GM12878 (cell line): ENCODE measurements at places on chromosomes 16 and 17.

- DNase-seq, result no peak
Measured at GRCh38 chr16:2432286-2432685, 3.0 kb downstream of the CCNF start.

GRCh38 chr17:34613064-34614019 is 34.0 kb downstream of the TMEM132E start:
- DNase-seq, result no peak

DNA sequence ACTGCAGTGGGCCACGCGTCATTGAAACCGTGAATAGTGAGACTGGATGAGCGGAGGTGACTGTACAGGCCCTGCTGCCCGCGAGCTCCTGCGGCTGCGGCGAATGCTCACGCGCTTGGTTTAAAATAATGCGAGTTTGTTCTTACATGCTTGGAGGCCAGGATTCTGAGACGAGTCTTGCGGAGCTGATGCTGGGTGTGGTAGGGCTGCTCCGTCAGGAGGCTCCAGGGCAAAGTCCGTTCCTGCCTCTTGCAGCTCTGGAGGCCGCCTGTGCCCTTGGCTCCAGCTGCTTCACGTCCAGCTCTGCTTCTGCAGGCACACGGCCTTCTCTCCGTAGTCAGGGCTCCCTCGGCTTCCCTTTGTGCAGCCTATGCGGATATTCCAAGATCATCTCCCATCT is 9.5 kb downstream of the ACSF3 start:
- DNase-seq, result no peak

- DNase-seq, result no peak
Measured at GRCh38 chr17:40553694-40554534, 11.4 kb downstream of the CCR7 start.

DNA sequence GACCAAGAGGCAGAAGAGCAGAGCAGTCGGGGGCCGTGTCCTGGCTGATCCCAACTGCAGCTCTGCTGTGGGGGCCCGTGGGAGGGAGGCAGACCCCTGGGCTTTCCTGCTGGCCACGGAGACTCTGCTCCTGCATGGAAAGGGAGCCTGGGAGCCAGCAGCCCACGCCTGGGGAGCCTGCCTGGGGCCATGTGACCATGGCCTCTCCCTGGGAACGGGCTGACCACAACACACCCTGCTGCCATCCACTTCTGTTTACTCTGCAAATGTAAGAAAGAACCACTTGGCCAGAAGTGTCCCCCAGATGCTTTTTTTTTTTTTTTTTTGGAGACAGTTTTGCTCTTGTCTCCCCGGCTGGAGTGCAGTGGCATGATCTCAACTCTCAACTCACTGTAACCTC is 2.0 kb upstream of the TEDC2 start:
- DNase-seq, result no peak

DNA sequence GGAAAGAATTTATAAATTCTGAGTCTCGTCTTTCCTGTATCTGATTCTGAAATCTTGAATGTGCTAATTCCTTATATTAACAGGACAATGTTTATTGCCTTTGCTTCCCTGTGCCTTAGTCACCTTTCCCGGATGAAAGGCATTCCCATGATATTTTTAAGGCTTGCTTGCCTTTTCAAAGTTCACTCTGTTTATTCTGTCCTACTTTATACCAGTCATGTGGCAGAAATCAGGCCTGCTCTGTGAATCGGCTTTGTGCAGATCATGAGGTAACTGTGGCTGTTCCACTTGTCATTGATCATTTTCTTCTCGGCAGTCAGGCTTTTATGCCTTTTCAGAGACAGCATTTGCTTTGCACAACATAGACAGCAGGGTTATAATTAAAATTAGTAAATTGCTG is 28.8 kb upstream of the ABCC11 start:
- DNase-seq, result no peak

- no peak for DNase-seq
Measured at GRCh38 chr17:62919388-62919787, 46.6 kb upstream of the TANC2 start.

DNA sequence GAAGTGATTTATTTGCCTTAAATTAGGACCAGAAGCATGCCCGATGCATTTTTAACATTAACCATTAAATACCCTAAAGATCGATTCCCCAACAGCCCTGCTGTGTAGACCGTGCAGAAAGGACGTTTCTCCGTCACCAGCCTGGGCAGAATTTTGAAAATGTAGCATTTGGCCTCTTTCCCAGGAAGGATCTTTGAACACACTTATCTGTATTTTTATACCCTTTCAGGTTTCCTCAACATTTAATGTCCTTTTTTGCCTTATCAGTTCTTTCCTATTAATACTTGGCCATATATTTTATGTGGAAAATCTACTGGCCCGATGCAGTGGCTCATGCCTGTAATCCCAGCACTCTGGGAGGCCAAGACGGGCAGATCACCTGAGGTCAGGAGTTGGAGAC is 54.6 kb upstream of the ZNF750 start:
- no peak for DNase-seq

- no peak for DNase-seq
Measured at GRCh38 chr17:38724337-38724988, 5.7 kb upstream of the CISD3 start.
